Astrocyte of the hippocampus (primary cell): ENCODE measurements at places on chromosomes 13 and 19.

DNA sequence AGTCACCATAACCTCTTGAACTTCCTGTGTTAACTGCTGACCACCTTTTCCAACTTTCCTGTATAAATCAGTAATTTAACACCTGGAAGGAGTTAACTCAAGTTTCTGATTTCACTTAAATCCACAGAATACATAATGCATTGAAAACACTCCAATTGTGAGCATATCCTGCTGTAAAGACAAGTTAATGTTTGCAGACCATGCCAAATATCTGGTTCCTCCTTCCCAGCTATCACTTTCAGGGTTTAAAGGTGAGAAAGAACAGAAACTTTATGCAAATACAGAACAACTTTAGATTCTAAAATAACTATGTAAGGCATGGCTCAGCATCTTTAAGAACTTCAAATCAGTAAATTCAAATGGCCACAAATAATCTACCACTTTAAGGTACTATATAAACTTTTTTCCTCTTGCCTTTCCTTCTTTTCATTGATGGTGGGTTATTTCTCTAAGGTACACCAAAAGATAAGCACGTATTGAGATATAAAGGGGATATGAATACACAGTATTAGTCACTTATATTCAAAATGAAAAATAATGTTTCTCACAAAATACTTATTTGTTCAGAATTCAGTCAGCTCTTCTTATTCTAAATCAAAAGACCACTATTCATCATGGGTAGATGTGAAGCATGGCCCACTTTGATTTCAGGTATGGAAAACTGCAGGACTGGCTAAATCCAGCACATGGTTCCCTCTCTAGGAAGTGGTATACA, 6.6 kb upstream of the TPTE2 start:
- DNase-seq: no peak

DNA sequence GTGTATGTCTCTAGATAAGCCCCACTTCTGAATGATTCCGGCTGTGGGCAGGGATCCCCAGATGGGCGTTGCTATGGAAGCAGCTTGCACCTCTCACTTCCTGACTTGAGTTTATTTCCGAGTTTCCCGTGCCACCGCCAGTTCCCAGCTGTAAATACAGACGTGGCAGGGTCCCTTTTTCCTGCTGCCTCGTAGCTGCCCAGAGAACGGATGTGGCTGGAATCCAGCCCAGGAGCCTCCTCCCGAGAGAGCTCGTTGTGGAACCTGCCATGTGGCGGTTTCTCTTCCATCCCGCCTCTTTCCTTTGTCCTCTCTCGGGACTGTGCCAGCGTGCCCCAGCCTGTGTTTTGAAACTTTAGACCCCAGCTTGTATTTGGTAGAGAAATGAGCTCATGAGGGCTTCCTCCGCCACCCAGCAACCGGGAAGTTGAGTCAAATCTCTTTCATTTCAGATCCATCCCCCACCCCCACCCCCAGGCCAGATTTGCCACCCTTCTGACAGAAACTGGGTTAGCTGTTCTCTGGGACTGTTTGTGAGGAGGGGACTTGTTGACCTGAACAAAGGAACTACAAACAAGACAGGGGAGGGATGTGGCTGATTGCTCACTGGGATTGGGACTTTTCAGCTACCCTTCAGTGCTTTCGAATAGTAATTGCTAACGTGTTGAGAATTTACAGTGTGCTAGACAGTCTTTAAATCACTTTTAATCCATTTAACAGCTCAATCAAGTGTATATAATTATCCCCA, 96.6 kb downstream of the SIPA1L3 start:
- DNase-seq: peak; percentile 94

GRCh38 chr13:31859571-31859970, 120.2 kb downstream of the RXFP2 start:
- peak; percentile 26 for DNase-seq

DNA sequence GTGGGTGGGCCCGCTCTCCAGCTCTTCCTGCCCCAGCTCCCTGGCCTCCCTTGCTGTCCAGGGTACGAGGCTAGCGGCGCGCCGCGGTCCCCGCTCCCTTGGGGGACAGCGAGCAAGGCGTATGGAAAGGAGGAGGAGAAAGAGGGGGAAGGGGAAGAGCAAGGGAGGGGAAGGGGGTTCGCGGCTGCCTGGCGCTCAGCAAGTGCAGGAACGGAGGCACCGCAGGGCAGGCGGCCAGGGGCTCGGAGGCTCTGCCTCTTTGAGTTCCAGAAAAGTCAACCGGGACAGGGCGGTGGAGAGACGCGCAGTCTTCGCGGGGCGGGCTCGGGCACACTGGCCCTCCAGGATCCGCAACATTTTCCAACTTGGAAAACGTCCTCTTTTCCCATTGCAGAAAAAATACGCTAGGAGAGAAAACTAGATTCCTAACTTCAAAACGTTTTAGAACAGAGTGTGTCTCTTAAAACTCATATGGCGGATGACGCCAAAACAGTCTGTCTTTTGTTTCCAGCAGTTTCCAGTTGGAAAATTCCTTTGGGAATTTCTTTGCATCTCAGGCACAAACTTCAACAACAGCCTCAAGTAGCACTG, 23.1 kb upstream of the TNFRSF19 start:
- DNase-seq: peak; percentile 69

GRCh38 chr13:90107661-90108060, 1239.8 kb upstream of the MIR17HG start:
- DNase-seq: no peak

DNA sequence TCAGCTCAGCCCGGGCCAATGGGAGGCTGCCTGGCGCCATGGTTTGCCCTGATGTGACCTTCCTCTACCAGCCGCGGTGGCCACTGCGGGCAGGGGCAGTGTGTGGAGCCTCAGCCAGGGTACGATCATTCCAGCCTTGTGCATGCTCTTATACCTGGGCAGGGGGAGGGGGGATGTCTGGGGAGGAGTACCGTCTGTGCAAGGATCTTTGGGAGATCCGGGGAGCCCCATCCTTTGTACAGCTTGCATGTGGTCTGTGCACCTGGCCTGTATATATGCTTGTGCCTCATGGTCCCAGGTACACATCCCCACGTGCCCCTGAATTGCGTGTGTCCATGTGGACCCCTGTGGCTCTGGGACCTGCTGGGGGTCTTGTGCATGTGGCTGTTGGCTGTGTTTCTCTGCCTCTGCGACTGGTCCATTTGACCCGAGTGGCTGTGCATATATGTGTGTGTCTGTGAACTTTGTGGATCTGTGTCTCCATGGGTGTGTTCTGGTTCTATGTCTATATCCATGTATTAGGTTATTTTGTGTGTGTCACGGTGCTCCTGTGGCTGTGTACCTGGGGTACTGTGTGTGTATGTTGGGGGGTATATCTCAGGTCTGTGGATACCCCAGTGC, 12.8 kb upstream of the NANOS3 start:
- DNase-seq: no peak

- DNase-seq: peak; percentile 0
Observed at GRCh38 chr13:83048419-83048818, 833.9 kb downstream of the SLITRK1 start.

DNA sequence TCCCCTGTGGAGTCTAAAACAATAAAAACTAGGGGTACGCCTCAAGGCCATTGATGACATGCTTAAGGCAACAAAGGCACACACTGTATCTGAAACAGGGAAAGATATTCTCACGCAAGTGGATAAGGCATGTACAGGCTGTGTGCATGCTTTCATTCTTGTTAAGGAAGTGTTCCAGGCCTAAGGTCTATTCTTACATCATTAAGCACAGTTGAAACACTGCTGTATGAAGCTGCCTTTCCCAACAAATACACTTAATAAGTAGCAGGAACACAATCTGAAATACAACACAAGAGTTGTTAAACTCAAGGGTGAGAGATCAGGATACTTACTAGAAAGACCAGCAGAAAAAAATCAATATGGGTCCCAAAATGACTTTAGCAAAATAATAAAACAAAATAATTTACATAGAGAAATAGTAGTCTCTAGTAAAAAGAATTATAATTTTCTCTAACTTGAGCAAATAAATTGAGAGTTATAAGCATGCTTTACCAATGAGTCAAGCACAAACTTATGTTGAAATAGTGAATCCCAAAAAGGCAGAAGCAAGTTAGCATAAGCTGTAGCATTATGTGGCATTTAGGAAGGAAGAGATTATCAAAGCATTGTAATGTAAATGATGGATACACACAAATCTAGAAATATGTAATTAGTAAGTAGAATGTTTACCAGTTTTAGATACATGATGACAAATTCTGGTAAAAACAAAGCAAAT, 796.9 kb downstream of the SLITRK1 start:
- peak; percentile 3 for DNase-seq

DNA sequence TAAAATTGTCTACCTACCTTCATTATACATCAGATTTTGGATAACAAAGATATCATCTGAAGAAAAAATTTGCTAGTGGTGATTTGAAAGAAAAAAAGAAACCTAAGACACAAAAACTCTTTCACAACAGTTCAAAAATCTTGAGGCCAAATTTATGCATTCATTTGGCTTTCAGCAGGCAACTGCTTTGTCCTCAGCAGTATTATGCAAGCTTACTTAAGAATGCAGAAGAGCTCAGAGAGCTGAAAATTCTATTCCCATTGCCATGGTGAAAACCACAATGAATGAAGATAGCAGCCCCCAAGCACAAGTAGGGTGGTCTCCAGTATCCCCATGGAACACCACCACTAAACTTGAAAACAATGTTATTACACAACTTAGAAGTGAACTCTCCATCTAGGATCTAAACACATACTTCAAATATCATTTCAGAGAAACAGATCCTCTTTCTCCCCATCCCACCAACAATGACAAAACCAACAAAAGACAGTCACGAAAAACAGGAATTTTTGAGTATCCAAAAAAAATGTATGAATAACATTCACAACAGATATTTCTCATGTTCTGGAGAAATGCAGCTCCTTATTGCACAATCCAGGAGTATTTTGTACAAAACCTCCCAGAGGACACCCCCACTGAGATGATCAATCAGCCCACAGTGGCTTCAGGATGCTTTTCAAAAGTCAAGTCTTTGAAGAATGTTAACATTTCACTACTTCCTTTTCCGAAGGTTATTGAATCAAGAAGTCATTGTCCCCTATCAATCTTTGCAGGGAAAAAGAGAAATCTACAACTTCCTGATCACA, 192.7 kb downstream of the LHFPL6 start:
- DNase-seq: peak; percentile 70

GRCh38 chr13:108368250-108368905, 98.9 kb downstream of the TNFSF13B start:
- DNase-seq: no peak

GRCh38 chr19:31329819-31330218, 19.4 kb downstream of the TSHZ3 start:
- no peak for DNase-seq

DNA sequence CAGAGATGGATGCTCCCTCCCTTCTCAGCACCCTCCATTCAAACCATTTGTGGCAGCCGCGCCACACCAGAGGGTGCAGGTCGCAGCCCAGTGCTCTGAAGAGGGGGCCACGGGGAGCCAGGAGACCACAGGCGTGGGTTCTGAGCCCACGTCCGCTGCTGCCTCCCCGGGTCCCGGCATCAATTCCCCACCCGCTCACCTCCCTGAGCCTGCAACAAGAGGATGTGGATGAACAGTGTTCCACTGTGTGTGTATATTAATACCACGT, 120.1 kb upstream of the VSTM2B start:
- no peak for DNase-seq

DNA sequence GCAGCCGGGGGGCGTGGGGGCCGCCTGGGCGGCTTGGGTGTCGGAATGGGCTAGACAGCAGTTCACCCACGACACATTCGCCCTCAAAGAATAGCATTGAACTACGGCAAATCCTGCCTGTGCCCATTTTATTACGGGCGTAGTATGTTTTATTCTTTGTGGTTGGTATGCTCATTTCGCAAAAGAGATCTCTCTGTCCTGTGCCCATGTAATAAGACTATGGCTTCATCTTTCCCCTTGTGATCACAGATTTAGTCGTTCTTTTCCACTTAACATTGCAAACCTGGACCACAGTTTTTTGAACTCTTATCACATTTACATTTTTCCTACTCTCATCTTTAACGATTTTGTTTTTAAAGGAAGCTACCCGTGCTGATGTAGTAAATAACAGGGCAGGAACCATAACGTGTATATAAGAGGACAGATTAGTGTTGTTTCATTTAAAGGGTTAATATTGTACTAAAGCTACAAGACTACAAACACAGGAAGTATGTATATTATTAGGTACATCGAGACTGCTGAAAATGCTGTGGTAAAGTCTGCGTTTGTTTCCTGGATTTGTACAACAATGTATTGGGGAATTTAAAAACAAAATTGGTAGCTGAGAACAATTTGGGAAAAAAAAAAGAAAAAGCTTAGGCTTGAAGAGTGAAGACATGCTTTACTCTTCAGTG, 3.2 kb upstream of the MYCBP2 start:
- no peak for DNase-seq

DNA sequence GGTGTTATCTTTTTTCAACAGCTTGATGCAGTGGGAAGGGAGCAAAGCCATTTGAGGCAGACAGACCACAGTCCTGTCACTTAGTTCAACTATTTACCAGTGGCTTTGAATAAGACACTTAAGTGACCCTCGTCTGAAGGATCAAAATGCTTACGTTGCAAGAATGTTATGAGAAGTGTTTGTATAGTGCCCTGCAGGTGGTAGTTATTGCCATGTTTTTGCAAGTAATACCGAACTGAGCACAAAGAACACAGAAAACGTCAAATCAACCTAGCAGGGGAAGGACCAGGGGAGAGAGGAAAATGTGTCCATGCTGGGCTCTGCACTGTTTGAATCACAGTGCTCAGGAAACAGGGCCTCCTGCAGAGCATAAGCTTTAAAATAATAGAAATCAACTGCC, 2.8 kb downstream of the SOHLH2 start:
- DNase-seq: peak; percentile 5

- DNase-seq: no peak
Observed at GRCh38 chr19:43749898-43750297, 4.9 kb downstream of the SMG9 start.

DNA sequence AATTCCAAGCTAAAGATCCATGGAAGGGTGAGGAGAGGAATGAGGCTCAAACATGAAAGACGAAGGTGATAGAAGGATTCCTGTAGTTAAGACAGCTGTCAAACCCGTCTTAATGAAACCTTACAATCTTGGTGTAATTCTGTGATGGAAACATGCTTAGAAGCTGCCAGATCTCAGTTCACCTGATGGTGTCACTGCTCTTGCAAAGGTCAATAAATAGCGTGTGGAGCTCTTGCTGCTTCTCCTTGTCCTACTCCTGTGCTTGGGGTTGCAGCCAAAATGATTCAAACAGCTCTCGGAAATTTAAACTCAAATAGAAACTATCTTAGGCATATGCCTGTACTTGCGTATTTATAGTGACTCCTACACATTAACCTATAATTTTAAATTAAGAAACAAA, 1705.0 kb downstream of the OLFM4 start:
- no peak for DNase-seq

DNA sequence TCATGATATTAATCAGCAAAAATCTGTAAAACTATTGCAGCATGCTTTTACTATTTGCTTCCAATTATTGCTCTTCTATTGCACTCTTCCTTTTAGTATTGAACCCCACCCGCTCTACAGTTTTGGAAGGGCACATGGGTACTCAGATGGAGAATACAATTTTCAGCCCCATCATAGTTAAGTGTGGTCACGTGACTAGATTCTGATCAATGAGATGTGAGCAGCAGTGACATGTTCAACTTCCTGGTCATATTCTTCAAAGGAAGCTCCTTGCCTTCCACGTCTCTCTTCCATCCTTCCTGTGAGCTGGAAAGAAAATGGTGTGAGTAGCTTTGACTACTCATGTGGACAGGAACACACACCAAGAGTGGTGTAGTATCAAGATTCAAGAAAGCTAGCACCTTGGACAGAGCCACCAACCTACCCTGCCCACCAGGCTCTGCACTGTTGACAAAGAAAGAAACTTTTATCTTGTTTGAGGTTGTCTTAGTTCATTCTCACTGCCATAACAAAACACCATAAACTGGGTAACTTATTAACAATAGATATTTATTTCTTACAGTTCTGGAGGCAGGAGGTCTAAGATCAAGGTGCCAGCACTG, 3.8 kb upstream of the FGF14 start:
- peak; percentile 61 for DNase-seq

GRCh38 chr19:45885556-45886426, at the start of gene IRF2BP1:
IRF2BP1 (minus strand) TSS chr19:45886141; CDS start chr19:45885774, 367 bp downstream.
- peak; percentile 97 for DNase-seq
